Activated CD4-positive, alpha-beta T cell treated with anti-CD3 and anti-CD28 coated beads, Interleukin-2, amount 50 U/mL, for 48 hours (primary cell): ENCODE measurements at places on chromosomes 6 and 20.

GRCh38 chr6:134994431-134994830 lies 44.5 kb upstream of the ALDH8A1 start:
- no peak for DNase-seq

- no peak for DNase-seq
Observed at GRCh38 chr20:22862671-22863230, 172.4 kb upstream of the SSTR4 start.

GRCh38 chr20:60816901-60817300 lies 435.2 kb upstream of the CDH4 start:
- no peak for DNase-seq

DNA sequence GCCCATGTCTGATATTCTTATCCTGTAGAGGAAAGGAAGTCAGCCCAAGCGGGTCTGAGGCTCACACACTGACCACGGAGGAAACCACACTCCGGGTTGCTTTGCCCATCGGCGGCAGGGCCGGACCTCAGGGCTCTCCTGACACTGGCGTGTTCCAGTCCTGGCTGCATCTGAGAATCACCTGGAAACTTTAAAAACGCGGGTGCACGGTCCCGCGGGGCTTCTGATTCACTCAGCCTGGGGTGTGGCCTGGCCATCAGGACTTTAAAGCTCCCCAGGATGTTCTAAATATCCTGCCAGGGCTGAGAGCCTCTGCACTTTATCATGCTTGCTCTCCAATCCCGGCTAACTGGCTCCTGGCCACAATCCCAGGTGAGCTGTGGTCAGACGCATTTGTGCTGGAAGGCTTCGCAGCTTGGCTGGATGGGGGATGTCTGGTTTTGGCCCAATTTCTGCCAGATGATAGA lies 47.7 kb upstream of the DACT2 start:
- DNase-seq = no peak

DNA sequence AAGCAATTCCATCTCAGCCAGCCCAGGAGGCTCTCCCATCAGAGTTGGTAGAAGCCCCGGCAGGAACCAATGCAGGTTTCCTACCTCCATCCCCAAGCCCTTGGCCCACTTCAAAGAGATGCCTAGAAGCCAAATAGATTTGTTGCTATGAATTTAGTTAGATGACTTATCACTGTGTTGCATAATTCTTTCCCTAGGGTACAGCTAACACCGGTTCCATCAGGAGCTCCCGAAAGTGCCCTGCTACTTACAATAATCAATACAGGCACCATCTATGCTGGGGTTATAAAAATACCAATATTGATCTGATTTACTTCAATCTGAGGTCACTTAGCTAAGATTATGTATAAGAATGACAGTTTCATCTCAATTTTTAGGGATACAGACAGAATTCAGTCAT lies 113.0 kb downstream of the MAP7 start:
- DNase-seq = no peak

GRCh38 chr6:816510-817084 lies 123.7 kb upstream of the EXOC2 start:
- peak; percentile 65 for DNase-seq

GRCh38 chr20:38970302-38970701 lies 8.2 kb downstream of the DHX35 start:
- DNase-seq = no peak

- DNase-seq = no peak
Observed at GRCh38 chr20:24501764-24502556, 32.5 kb downstream of the SYNDIG1 start.

DNA sequence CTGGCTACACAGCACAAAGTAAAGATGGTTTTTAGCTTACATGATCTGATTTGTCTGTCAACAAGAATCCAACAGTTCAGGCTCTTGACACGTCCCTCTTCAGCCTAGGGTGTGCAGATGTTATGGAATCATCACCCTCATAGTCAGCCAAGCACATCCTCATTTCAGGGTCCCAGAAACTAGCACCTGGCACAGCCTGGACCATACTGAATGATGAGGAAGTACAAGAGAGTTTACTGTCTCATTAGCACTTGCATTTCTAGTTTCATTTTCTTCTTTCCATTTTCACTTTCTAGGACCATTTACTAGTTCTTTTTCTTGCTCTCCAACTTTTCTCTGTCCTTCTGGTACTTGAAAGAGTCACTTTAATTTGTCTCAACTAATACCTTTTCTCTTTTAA lies 6.5 kb downstream of the RIPOR2 start:
- no peak for DNase-seq

DNA sequence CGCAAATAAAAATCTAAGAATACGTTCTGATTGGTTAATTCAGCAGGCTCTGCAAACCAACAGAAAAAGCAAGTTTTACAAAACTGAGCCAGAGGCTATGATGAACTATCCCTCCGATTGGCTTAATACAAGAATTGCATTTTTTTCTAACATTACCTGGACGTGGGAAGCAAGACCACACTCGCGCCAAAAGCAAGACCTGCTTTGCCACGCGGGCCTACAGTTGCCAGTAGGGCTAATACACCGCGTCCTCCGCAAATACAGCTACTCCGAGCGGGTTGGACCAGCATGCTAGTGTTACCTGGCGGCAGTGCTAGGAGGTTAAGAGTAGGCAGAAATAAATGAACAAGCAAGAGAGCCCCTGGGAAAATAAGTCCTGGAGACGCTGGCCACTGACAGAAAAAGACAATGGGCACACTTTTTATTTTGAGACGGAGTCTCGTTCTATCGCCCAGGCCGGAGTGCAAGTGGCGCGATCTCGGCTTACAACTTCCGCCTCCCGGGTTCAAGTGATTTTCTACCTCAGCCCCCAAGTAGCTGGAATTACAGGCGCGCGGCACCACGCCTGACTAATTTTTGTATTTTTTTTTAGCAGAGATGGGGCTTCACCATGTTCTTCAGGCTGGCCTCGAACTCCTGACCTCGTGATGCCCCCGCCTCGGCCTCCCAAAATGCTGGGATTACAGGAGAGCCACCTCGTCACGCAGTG lies 131.9 kb upstream of the BTN3A2 start:
- DNase-seq = peak; percentile 60

GRCh38 chr6:7933794-7934193 lies 23.2 kb upstream of the TXNDC5 start:
- DNase-seq = no peak

GRCh38 chr20:51660672-51661608 lies 107.2 kb downstream of the ATP9A start:
- DNase-seq = peak; percentile 14

DNA sequence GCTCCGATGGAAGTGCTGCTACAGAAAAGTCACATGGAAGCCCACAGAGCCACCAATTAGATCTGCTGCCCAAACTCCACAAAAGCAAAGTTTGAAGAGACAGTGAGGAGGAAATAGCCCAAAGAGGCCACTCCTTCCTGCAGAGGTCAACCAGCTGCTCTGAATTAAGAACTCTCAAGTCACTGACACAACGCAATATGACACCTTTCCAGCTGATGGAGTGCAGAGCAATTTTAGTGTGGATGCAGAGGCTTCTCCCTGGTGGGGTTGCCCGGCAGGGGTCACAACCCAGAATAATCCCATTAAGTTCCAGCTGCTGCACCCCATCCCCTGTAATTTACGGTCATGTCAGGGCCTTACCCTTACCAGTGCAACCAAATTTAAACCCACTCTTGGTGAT lies 361.9 kb upstream of the JARID2 start:
- DNase-seq = no peak

DNA sequence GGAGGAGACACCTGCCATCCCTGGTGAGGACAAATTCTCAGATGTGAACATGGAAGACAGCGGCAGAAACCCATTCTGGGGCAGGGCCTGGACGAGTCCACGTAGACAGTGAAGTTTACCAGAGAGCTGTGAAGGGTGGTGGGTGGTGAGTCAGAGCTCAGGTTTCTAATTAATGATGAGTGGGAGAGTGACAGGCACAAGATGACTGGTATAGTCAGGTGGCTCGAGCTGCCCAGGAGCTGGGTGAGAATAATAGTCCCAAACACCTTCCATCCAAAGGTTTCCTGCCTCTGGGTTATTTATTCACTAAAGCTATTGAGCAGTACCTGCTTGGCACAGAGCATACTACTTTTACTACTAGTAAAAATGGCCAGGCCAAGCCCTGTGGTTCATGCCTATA lies 6.0 kb downstream of the TLDC2 start:
- DNase-seq = peak; percentile 27

GRCh38 chr6:69012876-69013275 lies 377.8 kb downstream of the ADGRB3 start:
- no peak for DNase-seq

DNA sequence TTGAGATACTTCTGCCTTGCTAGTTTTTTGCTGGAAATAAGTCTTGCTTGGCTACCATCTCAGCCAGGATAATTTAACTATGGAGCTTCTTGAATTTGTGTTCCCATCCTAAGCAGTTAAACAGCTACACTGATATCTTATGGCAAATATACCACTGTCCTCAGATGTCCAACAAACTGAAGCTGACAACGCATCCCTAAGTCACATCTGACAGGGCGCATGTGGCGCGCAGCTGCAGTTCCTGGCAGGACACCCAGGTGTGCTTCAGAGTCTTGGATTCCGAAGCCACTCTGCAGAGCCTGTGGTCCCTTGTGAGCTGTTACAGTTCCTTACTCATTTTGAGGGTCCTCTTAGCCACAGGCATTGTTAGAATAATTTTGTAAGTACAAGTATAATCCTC lies 127.9 kb downstream of the WDR27 start:
- DNase-seq = no peak

DNA sequence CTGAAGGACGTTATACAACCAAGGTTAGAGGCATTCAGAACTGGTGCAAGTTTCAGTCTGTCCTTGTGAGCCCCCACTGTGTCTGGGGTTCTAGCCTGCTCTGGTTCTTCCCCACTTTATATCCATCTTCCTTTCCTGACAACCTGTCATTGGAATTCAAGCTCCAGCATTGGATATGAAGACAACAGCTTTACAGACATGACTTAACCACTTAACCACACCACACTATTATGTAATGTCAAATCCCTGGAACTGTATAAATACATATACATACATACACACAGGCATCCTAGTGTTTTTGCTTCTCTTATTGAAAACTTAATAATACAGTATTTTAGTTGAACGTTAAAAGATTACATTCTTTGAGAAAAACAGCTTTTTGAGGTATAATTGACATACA lies 217.9 kb upstream of the SGK1 start:
- DNase-seq = no peak

GRCh38 chr6:143253586-143253985 lies 192.9 kb downstream of the AIG1 start:
- no peak for DNase-seq

DNA sequence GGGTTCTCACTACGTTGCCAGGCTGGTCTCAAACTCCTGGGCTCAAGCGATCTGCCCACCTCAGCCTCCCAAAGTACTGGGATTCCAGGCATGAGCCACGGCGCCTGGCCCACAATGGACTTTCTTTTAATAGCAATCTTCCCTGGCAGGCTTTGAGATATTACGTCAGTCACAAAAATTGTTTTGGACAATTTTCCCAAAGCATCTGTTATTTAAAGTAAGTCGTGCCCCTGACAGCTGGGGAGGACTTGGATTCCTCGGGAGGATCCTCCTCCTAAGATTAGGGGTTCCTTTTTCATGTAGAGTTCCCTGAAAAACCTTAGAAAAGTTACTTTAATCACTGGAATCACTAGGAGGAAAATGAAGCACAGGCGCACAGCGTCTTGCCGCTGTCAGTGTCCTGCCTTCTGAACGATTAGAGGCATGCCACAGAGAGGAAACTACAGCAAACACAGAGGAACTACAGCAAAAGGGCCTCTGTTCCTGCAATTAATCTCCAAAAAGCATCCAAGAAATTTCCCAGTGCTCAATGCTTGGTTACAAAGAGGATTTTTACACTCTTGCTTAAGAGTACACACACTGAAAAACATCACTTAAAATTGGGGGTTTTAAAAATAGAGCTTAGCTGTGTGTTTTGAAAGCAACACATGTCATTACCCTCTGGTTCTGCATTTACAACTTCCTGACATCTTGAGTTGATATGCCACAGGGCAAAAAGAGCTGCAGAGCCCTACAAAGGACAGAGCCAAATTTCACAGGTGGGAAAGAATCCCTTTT lies 4.5 kb downstream of the ACSS1 start:
- no peak for DNase-seq

DNA sequence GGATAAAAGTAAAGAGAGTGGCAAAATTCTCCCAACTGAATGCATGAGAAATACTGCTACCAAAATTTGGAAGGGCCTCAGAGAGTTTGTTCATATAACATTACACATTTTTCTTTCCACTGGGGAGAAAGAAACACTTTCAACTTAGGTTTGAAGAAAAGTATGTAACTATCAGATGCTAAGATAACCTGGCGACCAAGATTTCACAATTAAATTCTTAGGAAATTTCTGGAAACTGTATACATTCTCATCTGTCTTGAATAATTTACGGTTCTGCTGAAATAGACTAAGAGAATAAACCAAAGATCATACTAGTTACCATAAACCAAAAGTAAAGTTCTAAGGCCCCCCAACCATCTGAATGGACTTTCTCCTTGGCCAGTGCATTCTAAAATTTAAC lies 413.0 kb upstream of the RUNX2 start:
- no peak for DNase-seq

DNA sequence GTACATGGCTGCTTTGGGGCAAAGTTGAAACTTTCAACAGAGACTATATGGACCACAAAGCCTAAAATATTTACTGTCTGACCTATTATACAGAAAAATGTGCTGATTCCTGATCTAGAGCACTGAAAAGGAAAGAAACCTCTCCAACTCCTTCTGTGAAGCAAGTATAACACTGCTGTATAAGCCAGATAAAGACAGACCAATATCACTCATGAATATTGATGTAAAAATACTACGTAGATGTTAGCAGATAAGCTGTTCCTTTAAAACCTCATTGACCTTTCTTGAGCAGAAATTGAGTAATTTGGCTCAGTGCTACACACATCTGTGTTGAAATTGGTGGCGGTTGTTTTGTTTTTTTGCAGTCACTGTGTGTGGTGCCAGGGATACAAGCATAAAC lies 69.9 kb upstream of the HDAC2 start:
- DNase-seq = no peak

DNA sequence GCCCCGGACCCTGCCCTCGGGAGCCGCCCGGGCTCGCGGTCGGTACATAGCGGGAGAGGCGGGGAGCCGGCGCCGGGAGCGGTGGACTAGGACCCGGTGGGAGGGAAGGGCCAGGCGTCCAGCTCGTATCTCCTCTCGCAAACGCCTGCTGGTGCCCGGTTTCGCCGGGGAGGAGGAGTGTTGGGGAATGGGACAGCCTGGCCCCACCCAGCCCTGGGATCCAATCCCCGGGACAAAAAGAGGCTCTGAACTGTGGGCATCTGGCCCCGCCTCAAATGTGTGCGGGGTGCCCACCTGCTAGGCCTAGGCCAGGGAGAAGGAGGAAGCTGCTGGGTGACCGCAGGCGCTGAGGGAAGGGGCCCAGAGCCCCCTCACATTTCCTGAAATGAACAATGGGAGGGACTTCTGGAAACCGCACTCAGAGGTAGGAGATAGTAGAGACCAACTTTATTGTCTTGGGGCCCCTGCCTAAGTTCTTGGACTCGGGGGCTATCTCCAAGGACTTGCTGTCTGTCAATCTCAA lies at the start of gene KCNK17:
TSS of gene KCNK17 (minus strand) at position 147 of the 523 bp plus-strand sequence. CDS start at position 48, 99 bp downstream.
- DNase-seq = no peak

- no peak for DNase-seq
Observed at GRCh38 chr20:18571009-18571408, 3.8 kb downstream of the SMIM26 start.
